Airway epithelial cell (primary cell): ENCODE measurements at places on chromosomes 16 and 17. TPM values are rescaled to one million over a fixed set of nuclear protein-coding genes. Genes with fewer than 3 reads are reported as not detected.

Gene LPO
- not detected in 2 replicates for total RNA-seq

Gene PIK3R5
- 0.56 TPM in 1 of 2 replicates, not detected in the other for total RNA-seq

Gene KRT24
- 1.5 and 2.5 TPM in 2 replicates for total RNA-seq

Gene ALOX12
- total RNA-seq: 2.5 and 3.1 TPM in 2 replicates

Gene HOXB13
- total RNA-seq: not detected in 2 replicates

Gene DHX58
- 3.6 and 6.1 TPM in 2 replicates for total RNA-seq

Gene GAST
- total RNA-seq: 7.2 TPM in 1 of 2 replicates, not detected in the other

Gene USH1G
- 5.2 and 5.6 TPM in 2 replicates for total RNA-seq

Gene RND2
- under 0.01 and 0.21 TPM in 2 replicates for total RNA-seq

Gene ACSM5
- total RNA-seq: not detected in 2 replicates

Gene ADGRG3
- not detected in 2 replicates for total RNA-seq
